ENCODE measurements at places on chromosomes 16 and 17.
A peak's percentile ranks its signal among the peaks of the same experiment; 100 is the strongest.

- no peak for DNase-seq
Measured at GRCh38 chr16:83733301-83733700, 74.5 kb upstream of the HSBP1 start.

DNA sequence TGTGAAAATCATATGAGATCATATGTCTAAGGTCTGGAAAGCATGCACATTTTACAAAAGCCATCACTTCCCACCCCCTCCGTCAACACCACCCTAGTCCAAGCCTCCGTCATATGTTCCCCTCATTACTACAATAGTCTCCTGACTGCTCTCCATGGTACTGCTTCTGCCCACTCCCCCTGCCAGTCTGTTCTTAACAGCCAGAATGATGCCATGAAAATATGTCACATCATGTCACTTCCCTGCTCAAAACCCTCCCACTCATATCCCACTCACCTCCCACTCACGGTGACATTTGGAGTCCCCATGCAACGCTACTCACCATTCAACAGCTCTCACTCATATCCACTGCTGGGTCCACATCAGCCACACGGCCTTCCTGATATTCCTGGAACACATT, 432.3 kb downstream of the XYLT1 start:
- no peak for DNase-seq

- peak; percentile 90 for DNase-seq
Measured at GRCh38 chr17:80263253-80264204, 2.9 kb downstream of the RNF213 start.

DNA sequence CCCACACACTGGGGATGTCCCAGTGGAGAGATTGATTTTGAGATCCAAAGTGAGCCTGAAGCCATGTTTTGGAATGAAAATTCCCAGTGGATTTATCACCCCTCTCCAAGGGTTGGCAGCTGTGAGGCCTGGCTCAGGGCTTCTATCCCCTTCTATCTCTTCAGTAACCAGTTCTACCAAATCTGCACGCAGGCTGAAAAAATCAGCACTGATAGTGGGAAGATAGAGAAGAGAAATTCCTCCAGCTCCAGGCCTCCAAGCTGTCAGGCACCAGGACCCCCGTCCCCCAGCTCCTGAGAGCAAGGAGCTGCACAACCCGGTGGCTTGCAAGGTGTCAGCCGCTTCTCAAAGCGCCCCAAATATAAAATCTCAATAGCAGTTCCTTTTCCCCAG, 1.0 kb downstream of the FLOT2 start:
- no peak for DNase-seq

DNA sequence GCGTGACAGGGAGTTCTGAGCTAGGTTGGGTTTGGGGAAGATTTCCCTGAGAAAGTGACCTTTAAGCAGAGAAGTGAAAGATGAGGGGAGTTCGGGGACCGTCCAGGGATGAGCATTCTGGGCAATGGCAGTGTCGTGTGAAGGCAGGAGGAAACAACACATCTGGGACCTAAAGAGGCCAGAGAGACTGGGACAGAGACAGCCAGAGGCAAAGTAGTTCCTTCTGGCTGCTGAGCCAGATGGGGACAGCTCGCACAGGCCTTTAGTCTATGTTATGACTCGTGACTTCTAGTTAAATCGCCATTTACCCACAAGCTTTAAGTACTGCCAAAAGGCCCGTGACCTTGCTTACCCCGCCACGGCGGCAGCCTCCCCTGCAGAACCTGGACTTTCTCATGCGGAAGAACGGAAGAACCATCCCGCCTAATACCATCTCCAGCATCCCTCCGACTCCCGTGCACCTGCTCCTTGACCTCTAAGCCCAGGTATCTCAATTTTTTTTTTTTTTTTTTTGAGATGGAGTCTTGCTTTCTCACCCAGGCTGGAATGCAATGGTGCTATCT, 8.5 kb upstream of the MED11 start:
- DNase-seq: no peak

- no peak for DNase-seq
Measured at GRCh38 chr16:70696952-70697593, 11.2 kb upstream of the MTSS2 start.

GRCh38 chr17:2034157-2034556, 4.2 kb downstream of the DPH1 start:
- no peak for DNase-seq

DNA sequence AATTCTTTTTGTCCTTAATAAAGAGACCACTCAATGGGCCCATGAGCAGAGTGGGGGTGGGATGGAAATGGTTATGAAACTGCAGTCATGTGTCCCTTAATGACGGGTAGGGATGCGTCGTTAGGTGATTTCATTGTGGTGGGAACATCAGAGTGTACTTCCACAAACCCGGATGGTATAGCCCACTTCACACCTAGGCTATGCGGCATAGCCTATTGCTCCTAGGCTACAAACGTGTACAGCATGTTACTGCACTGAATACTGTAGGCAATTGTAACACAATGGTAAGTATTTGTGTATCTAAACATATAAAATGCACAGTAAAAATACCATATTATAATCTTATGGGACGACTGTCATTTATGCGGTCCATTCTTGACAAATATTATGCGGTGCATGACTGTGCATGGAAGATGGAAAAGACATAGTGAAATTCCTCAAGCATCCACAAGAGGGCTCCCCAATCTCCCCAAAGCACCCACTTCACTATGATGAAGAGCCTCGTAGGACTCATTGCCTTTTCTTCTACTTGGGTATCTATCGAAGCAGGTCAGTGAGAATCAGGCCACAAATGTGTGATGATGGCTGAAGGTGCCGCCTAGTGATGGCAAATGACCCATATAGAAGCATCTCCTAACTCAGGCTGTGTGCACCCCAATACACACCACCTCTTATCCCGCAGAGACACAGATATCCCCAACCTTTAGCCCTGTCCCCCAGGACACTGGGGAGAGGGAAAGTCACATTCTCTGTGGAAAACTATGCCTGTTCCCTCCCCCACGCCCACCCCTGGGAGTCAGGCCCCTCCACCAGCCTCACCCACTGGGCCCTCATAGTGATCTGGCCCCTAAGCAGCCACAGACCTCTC, 43.5 kb downstream of the TBX21 start:
- peak; percentile 16 for DNase-seq
